ENCODE measurements at places on chromosomes 4 and X. TPM values are rescaled to one million over a fixed set of nuclear protein-coding genes. Genes with fewer than 3 reads are reported as not detected.

CT45A2 gene
- total RNA-seq: not detected

CD40LG gene
- not detected for total RNA-seq

ARX gene
- not detected for total RNA-seq

USP17L15 gene
- not detected for total RNA-seq

MAGEA4 gene
- not detected for total RNA-seq

IQSEC2 gene
- total RNA-seq: 4.8 TPM

CT45A8 gene
- total RNA-seq: not detected

CDX4 gene
- not detected for total RNA-seq

RTL3 gene
- not detected for total RNA-seq

INTU gene
- 2.9 TPM for total RNA-seq

PCDH18 gene
- total RNA-seq: 73.7 TPM

LIN54 gene
- total RNA-seq: 16.9 TPM

EPGN gene
- total RNA-seq: 7.7 TPM

SPP1 gene
- not detected for total RNA-seq

DKK2 gene
- total RNA-seq: 0.66 TPM

LDB2 gene
- total RNA-seq: 81.2 TPM

EPHA5 gene
- total RNA-seq: 0.53 TPM

SOD3 gene
- total RNA-seq: 136 TPM

STBD1 gene
- 7.0 TPM for total RNA-seq

NAT8L gene
- under 0.01 TPM for total RNA-seq

PSMD10 gene
- total RNA-seq: 88.3 TPM

APEX2 gene
- 4.8 TPM for total RNA-seq

PDCL2 gene
- total RNA-seq: not detected

GAGE12J gene
- not detected for total RNA-seq

COX18 gene
- total RNA-seq: 22.1 TPM

All from aortic smooth muscle cell (primary cell).